ENCODE measurements at places on chromosomes 6 and 20. TPM values are rescaled to one million over a fixed set of nuclear protein-coding genes. Genes with fewer than 3 reads are reported as not detected.

The CBFA2T2 gene
- total RNA-seq = 17.4 TPM

The SNX3 gene
- 88.9 TPM for total RNA-seq

DNA sequence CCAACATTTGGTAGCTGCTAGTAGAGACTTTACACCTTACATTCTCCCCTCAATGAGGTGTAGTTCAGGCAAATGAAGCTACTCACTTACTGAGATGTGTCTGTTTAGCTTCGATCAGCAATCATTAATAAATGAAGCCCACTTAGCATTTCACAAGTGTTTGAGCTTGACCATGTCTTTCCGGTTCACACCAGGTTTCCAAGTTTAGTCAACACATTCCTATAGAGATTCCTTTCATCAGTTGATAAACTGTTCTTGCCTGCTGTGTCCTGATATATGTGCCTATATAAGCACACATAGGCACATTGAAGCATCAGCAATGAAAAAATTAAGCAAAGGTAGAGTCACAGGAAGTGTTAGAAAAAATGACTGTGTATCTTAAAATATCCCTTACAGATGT is 150.0 kb downstream of the BTBD3 start:
- DNase-seq = no peak

- peak; percentile 17 for DNase-seq
Measured at GRCh38 chr20:32891926-32892660, 33.4 kb downstream of the EFCAB8 start.

DNA sequence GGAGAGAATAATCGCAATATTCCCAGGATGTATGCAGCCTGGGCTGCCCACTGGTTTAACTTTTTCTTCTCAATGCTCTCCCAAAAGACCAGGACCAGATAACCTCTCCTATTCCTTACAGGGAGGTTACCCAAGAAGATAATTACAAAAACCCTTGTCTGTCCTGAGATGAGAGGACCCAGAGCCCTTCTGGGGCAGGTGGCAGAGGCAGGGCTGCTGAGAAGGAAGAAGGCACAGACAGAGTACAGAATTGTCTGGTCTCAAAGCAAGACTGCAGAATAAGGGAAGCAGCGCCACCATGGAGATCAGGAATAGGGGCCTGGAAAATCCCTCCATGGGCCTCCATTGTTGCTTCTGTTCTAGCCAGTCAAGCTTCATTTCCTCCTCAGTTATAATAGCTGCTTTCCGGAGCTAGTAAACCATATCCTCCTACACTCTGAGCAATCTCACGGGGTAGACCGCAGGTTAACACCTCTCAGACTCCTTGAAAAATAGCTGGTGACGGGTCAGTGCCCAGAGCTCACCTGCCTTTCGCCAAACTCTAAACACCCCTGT is 463 bp upstream of the HLA-DMB start:
- DNase-seq = no peak

DNA sequence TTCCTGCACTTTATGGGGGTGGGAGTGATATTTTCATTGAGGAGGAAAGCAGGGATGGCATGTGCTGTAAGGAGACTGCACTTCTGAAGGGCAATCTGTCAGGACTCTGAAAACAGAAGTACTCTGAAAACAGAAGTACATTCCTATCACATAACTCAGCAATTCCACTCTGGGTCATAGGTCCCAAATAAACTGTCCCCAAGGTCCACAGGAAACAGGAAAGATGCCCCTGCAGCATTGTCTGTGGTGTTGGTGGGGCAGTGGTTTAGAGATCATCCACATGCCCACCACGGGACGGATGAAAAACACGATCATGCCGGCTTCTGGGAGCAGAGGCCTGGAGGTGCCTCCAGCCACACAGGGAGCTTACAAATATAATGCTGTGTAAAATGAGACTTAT is 150.3 kb downstream of the OTOR start:
- no peak for DNase-seq

DNA sequence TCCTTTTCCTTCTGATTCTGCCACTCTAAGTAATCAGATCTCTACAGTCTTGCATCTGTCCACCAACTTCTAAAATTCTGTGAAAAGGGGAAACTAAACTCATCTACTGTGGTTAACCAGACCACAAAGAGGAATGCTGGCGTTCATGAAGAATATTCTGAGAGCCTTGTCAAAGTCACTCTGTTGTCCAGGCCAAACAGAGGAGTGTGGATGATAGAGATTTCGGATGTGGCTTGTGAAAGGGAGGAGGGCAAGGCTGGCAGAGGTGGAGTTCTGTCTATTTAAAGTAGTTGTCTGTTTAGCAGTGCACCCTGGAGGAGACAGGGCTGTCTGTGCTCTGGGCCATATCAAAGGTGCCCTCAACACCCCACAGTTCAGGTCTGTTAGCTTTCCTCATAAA is 33.9 kb downstream of the CCN2 start:
- no peak for DNase-seq

DNA sequence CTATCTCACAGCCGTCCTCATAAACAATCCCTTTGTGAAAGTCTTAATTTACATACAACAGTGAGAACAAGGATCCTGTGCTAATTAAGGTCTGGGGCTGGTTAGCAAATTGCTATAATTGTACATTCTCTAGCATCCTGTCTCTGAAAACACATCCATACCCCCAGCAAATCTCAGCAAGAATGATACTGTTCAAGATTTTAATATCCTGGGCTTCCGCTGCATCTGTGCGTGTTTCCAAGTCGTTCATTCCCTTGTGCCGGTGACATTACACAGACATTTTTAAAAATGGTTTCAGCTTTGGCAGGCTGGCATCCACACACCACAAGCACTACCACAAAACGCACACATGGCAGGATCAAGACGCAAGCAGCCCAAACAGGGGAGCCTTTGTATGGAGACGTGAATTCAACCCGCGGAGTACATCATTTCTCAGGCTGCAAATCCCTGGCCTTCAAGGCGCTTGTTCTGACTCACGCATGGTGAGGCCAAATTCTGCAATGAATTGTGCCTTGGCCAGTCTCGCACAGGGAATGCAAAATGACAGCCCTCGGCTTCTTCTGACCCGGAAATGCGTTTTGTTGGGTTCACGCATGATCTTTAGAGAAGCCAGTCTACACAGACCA is 20.3 kb downstream of the ZMYND8 start:
- no peak for DNase-seq

- no peak for DNase-seq
Measured at GRCh38 chr6:134352786-134353480, 35.0 kb upstream of the SGK1 start.

DNA sequence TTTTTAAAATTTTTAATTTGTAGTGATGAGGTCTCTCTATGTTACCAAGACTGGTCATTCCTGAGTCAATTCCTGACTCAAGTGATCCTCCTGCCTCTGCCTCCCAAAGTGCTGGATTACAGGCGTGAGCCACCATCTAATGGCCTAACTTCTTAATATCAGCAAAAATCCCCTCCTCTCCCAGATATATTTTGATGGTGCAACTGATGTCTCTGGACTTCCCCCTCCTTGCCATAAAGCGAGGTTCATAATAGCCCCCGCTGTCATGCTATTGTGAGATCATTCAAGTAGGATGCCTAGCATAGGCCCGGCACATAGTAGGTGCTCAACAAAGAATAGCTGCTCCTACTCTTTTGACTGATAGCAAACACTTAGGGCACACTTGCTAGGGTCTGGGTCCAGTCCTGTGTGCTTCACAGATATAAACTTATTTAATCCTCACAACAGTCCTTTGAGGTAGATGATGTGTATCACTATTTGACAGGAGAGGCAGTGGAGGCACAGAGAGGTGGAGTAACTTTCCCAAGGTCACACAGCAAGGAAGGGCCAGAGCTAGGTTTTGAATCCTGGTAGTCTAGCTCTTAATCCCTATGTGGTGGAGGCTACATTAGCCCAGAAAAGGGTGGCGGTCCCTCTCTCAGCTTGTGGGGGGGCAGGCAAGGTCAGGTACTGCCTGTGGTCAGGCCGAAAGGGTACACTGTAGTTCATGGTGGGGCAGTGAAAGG is 14.6 kb downstream of the SRC start:
- DNase-seq = no peak

- peak; percentile 73 for DNase-seq
Measured at GRCh38 chr6:6856538-6857523, 250.9 kb upstream of the RREB1 start.

- DNase-seq = no peak
Measured at GRCh38 chr6:46350714-46351113, 140.5 kb downstream of the RCAN2 start.

GRCh38 chr6:138403324-138403800 is 661 bp upstream of the HEBP2 start:
- no peak for DNase-seq
